Left lung (tissue), 14 donors: ENCODE measurements at places on chromosomes 16 and 17. TPM values are rescaled to one million over a fixed set of nuclear protein-coding genes. Genes with fewer than 3 reads are reported as not detected.

GRCh38 chr17:13508896-13509295 is 92.8 kb downstream of the HS3ST3A1 start:
- DNase-seq = no peak

The PLA2G10 gene
- 0.27 TPM for polyA plus RNA-seq

The IKZF3 gene
- polyA plus RNA-seq = 1.8 TPM

- no peak for DNase-seq
Observed at GRCh38 chr17:45335721-45336120, 18.9 kb upstream of the MAP3K14 start.

- DNase-seq = no peak
Observed at GRCh38 chr16:27322858-27323780, 9.3 kb downstream of the IL4R start.

DNA sequence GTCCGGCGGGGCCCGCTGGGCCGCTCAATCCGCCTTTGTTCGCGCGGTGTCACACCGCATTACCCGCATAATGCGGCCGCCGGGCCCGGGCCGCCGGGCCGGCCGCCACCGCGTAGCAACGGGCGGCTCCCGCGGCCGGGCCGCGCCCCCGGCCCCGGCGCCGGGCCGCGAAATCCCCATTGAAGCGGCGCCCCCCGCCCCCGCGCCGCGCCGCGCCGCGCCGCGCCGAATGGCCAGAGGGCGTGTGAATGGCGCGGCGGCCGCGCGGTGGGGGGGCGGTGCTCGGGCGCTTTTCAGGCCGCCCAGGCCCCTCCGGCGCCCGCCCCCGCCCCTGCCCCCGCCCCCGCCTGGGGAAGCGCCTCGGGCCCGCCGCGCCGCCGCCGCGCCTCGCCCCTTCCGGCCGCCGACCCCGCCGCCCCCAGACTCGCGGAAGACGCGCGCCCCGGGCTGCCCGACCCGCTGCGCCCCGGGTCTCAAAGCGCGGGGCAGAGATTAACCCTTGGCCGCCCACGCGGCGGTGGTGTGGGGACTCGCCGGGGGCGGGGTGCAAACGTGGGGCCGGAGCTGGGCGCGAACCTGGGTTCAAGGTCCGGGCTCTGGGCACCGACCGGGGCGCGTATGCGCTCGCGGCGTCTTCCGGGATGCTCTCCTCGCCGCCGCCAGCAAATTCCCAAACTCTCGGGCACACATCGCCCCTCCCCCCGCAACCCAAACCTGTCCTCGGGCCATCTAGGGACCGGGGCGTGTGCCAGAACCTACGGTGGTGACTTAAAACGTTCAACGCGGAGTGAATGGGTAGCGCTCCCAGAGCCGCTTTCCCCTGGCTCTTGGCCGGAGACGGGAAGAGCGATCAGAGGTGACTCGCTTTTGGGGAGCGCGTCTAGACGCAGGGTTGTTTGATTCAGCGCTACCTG is 46.7 kb downstream of the WNT3 start:
- peak; percentile 37 for DNase-seq

DNA sequence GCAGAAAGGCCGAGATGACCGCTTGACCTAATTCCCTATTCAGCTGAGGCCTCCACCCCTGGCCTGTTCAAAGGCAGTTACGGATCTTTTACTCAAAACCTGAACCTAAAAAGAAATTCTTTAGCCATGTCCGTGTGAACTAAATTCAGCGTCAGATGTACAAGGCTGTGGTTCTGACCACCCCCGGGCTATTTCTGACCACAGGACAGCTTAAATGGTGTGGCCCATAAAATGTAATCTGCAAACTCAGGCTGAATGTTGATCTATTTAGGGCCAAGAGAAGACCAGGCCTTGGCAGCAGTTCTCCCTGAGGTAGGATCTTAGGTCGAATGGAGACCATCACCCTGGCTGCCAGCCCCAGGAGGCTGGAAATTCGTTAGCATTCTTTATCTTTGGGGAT is 485.5 kb downstream of the WWOX start:
- DNase-seq = no peak

The ZNF174 gene
- polyA plus RNA-seq = 12.4 TPM

The COTL1 gene
- polyA plus RNA-seq = 109 TPM

DNA sequence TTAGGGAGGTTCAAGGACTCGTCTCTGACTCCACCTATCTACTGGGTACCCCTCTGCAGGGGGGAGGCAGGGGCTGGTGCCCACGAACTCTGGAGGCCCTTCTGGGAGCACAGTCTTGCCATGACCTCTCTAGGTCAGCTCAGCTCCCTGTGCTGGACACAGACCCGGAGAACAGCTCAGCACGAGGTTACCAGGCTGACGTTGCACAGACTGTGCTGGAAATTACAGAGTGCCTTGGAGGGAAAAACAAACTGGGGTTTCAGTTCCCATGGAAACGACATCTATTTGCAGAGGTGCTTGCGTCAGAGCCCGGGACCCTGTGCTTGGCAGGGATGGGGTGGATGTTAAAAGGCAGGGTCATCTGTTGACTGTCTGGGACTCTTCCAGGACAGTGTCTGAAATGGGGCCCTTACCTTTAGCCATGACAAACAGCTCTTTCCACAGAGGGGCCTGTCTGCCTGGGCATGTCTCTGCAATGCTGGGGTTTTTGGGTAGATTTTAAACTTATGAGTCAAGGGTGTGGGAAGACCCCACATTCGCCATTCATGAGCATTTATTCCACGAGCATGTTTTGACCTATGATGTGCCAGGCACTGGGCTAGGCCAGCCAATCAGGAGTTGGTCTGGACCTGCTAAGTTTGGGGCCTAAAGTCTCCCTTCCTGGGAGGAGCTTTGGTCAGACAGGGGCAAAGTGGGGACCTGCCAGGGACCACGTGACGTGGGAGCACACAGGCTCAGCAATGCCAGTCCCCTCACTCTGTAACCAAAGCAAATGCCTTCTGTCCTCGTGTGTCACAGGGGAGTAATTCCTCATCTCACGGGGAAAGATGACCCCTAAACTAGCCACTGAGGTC is 22.5 kb downstream of the CCR7 start:
- peak; percentile 91 for DNase-seq

DNA sequence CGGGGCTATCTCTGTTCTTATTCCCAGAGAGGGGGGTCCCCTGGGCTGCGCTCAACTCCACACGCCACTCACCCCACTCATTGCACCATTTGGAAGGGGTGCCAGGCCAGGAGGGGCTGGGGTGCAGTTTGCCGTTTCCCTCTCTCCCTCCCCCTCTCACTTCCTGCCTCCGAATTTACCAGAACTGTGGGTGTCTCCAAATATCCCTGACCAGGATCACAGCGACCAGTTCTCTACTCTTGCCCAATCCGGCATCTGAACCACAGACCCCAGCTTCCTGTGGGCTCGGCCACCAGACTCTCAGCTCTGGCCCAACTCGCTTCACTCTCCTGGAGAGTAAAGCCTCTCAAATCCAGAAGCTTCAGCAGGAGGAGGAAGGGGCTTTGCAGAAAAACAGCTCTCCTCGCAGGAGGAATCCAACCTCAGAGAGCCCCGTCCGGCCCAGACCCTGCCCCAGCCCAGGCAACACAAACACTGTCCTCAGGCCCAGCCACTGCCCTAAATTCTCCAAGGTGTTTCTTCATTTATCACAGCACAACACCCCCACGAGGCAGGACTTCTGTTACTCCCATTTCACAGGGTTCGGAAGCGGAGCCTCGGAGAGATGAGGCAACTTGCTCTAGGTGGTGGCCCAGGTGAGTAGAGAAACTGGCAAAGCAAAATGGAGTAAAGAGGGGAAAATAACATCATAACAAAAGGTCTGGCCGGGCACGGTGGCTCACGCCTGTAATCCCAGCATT is 423 bp upstream of the ASGR2 start:
- peak; percentile 55 for DNase-seq

GRCh38 chr17:58587713-58588117 is 73.3 kb upstream of the MTMR4 start:
- peak; percentile 33 for DNase-seq

- DNase-seq = no peak
Observed at GRCh38 chr17:51947160-51947735, 211.3 kb downstream of the CA10 start.

- no peak for DNase-seq
Observed at GRCh38 chr16:819336-820043, 19.0 kb upstream of the GNG13 start.

The IGSF6 gene
- 5.3 TPM for polyA plus RNA-seq

GRCh38 chr16:29806641-29807425 is 504 bp downstream of the MAZ start:
- peak; percentile 89 for DNase-seq

GRCh38 chr17:72838581-72838980 is 253.9 kb downstream of the SLC39A11 start:
- DNase-seq = no peak

- DNase-seq = no peak
Observed at GRCh38 chr17:78269955-78270381, 38.5 kb downstream of the TMEM235 start.

DNA sequence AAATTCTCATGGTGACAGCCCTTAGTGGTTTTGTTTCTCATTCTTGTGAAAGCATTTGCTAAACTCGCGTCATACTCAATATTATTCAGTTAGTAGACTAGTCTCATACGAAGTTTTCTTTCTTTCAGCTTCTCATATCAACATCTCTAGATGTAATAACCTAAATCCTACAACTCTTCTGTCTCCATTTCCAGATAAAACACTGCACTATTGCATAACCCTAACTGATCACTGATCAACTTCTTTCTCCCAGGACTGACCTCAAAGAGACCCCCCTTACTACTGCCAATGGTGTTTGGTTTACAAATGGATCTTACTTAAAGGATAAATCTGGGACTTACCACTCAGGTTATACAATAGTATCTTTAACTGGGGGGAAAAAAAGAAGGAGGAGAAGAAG is 36.3 kb upstream of the TEKT1 start:
- no peak for DNase-seq

The RFNG gene
- polyA plus RNA-seq = 41.4 TPM

DNA sequence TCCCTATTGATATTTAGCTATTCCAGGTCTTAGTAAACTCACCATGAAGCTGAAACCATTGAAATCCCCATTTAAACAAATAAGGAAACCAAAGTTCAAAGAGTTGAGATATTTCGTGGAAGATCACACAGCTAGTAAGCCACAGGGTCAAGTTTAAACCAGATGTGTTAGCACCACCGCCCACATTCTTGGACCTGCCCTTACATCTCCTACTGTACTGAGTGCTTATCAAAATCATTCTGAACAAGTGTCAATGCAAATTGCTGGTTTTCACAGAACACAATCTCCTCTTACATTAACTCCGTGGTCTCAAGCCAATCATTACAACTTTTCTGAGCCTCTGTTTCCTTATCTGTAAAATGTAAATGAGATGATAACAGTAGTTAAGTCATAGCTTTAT is 676.2 kb downstream of the CDH11 start:
- no peak for DNase-seq

DNA sequence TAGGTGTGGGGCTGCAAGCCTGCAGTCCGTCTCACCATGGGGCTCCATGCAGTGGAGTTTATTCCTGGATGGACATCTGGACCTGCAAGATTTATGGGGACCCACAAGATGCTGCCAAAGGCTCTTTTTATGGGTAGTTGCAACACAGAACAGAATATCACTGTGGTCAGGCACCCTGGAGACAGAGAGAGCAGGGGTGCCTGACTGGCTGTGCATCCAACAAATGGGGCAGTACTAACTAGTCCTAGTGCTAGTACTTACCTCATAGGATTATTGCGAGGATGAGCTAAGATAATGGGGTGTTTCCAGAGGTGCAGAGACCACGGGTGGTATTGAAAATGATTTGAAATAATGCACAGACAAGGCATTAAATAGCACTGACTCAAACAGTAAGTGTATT is 42.4 kb upstream of the MMP2 start:
- no peak for DNase-seq

GRCh38 chr17:66819466-66819865 is 15.5 kb upstream of the CACNG5 start:
- DNase-seq = no peak

The ATP1B2 gene
- 30.8 TPM for polyA plus RNA-seq

GRCh38 chr16:15946257-15947044 is 3.0 kb upstream of the ABCC1 start:
- no peak for DNase-seq

DNA sequence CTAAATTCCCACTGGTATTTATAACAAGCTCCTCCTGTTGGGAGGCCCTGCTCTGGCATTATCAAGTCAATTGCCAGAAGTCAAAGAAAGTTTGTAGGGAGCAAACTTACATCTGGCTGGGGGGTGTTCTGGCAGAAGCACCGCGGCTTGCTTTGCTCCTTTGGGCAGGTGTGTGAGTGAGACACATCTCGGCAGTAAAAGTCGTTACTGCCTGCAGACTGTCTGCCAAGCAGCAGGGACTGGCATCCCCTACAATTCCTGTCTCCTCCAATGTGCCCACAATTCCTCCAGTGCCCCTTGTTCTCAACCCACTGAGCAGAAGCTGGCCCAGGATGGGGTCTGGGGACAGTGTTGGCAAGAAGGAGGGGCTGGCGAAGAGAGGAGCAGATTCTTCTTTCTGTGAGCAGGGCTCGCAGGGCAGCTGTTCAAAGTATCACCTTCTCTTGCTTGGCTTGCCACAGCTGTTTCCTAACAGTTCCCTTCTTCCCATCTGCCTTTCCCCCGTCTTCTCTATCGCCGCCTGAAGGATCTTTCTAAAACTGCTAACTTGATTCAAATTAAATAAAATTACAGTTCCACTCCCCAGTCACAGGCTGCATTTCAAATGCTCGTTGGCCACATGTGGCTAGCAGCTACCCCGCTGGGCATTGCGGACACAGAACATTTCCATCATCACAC is 30.2 kb downstream of the SPACA3 start:
- no peak for DNase-seq

The SSTR5 gene
- polyA plus RNA-seq = not detected

DNA sequence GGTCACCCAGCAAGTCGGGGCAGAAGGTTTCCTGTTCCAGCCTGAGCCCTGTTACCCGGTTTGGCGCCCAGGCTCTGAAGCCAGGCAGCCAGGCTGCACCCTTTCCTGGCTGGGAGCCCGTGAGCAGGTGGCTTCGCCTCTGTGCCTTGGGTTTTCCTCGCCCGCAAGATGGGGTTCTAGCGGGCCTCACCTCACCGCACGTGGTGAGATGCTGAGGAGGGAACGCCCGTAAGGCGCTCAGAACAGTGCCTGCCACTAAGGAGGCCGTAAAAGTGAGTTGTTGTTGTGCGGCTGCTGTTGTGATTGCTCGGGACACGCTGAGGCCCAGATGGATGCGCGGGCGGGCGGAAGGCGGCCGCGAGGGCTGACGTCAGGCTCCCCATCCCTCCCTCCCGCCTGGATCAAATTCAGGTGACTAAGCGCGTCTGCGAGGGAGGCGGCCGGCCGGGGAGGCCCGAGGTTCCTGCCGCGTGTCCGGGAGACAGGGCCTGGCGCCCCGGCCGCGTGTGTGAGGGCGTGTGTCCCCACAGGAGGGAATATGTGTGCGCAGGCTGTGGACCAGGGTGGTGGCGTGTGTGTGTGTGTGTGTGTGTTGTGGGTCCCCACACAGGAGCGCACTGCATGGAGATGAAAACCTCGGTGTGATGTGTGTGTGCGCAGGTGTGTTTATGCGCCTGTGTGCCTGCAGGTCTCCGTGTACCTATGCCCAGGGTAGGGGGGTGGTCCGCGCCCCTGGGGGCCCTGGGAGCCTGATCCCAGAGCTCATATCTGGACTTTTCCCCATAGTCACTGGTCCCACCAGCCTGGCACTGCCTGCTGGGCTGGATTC is 4.3 kb downstream of the CAMKK1 start:
- DNase-seq = no peak
